Sciatic nerve (tissue), 2 donors: ENCODE measurements at places on chromosomes 12 and 14. TPM values are rescaled to one million over a fixed set of nuclear protein-coding genes. Genes with fewer than 3 reads are reported as not detected.

- no peak for DNase-seq
These were observed 116.8 kb downstream of the WIF1 start for GRCh38 chr12:65004270-65004669.

HOXC4 gene
- total RNA-seq, result 23.6 TPM

GRCh38 chr12:104944252-104944651 is 13.8 kb downstream of the SLC41A2 start:
- DNase-seq, result no peak

DNA sequence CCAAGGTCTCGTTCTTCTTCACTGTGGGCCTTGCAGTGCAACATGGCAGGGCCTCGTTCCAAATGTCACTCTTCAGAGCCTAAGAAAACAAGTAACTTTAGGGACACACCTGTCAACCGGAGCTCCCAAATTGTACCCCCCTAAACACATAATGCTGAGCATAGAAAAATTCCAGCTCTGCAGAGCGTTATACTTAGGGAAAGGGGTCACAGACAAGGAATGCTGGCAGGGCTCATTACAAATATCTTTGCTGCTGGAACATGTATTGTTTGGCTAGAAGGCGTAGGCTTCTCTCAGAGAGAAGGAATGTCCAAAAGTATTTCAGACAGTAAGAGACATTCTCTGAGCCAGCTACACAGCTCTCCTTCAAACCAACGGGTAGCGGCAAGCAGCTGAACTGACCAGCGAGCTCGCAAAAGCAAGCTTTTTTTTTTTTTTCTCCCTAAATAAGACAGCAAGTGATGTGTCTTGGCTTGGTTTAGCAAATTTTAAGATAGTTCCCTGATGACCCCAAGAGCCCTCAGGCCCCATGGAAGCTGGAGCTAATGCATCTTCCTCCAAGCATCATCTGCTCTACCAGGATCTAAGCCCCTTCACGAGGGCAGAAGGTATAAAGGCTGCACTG is 24.5 kb downstream of the SSH1 start:
- no peak for DNase-seq

DNA sequence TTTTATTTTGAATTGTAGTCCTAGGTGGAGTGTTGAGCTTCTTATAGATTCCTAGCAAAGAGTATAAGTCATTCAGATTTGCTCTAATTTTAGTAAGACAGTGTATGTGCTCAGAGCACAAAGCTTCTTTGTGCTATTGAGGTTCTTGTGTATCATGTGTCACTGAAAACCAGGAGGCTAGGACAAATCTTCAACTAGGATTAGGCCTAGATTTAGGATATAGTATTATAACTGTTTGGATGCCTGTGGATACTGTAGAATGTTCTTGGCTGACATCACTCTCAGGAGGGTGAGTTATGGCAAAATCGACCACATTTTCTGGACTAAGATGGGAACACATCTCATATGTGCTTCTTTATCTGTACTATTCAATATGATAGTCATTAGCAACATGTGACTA is 86.5 kb downstream of the DHRS2 start:
- DNase-seq, result no peak

C1R gene
- 628 TPM for total RNA-seq
